ENCODE measurements at places on chromosomes 6 and 20.

GRCh38 chr6:102075539-102075938 lies 682.0 kb downstream of the GRIK2 start:
- no peak for DNase-seq

DNA sequence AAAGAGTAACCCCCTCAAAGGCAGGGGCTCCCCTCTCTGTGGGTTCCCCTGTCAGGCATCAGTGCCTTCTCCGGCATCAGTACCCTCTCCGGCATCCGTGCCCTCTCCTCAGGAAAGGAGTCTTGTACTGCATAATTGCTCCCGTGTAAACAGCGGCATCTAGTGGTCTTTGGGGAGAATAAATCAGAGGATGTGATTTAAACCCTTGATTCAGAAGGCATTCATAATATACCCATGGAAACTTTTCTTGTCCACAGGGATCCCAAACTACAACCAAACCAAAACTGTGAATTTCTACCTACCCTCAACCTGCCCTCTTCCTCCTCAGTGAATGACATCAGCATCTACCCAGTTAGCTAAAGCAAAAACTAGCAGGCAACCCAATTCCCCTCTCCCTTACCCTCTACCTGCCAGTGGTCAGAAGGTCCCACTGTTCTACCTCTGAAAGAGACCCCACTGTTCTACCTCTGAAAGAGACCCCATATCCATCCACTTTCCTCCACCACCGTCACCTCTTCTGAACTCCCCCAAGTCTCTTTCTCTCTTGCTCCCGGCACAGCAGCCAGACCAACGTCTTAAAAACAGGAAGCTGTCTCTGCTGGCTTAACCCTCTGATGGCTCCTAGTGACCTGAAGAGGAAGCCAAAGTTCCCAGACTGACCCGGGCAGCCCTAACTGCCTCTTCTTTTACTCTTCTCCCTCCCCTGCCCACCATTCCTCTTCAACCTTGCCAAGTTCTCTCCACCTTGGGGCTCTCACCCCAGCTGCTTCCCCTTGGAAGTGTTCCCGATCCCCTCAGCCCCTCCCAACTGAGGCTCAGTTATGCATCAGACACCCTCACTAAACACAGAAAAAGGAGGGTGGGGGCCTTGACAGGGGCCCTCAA lies 27.2 kb downstream of the UBE2V1 start:
- DNase-seq: no peak

DNA sequence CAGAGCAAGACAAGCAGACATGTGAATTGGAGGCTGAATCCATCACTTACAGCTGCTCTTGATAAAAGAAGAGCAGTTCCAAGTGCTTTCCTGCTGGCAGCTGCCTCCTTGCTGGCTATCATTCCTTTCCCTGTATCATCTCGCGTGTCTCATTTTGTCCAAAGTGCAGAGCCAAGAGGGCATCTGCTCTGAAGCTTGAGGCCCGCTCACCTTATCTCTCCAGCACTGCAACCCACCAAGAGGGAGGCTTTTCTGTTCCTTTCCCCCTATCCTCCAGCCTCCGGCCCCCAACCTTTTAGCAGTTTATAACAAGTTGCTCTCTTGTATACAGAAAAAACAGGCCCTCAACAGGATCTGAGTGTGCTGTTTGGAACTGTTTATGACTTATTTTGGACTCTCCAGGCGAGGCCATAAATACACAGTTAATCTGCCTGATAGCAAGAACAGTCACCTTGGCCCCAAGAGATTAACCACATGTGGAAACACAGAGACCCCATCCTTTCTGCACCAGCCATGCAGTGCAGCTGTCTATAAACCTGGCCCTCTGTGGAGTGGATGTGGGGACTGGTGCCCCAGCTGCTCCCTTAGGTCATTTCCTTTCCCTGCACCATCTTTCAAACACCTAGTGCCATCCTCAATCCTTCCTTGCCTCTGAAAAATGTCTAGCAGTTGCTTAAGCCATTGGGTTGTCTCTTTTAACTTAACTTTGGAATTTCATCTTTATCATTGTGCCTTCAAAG lies 172.5 kb upstream of the FERMT1 start:
- DNase-seq: no peak

DNA sequence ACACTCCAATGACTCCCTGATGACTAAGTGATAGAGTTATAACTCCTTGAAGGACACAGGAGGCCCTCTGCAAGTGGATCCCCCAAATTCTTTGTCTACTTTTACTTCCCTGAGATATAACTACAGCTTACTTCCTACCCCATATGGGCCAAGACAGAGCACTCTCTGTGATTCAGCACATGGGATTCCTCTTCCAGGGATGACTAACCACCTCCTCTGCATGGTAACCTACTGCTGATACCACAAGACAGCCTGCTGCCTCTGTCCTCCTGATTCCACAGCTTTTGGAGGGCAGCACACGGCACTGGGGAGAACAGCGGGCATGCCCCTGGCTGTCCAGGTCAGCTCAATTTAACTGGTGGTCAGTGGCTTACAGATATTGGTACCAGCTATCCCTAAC lies 675.7 kb upstream of the AGPAT4 start:
- DNase-seq: no peak

- no peak for DNase-seq
Observed at GRCh38 chr6:5995949-5996713, 10.6 kb downstream of the NRN1 start.

- no peak for DNase-seq
Observed at GRCh38 chr6:20154753-20155152, 57.5 kb downstream of the MBOAT1 start.

- DNase-seq: no peak
Observed at GRCh38 chr20:31788578-31788977, 30.6 kb upstream of the MYLK2 start.

- DNase-seq: no peak
Observed at GRCh38 chr6:16759181-16759645, 2.0 kb downstream of the ATXN1 start.

DNA sequence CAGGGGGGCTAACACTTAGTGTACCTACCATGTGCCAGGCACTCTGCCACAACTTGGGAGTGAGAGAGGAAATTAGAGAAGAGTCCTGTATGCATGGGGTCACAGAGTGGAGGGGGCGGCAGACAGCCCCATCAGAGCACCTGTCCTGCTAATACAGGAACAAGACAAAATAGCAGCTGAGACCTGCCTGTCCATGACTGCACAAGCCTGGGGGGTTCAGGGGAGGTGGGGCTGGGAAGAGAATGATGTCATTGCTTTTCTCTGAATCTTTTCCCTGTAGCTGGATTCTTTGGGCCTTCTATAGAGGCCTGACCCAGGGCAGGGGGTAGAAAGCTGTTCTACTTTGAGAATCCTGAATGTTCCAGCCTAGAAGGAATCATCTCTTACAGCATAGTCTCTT lies 37.4 kb downstream of the FOXP4 start:
- no peak for DNase-seq

DNA sequence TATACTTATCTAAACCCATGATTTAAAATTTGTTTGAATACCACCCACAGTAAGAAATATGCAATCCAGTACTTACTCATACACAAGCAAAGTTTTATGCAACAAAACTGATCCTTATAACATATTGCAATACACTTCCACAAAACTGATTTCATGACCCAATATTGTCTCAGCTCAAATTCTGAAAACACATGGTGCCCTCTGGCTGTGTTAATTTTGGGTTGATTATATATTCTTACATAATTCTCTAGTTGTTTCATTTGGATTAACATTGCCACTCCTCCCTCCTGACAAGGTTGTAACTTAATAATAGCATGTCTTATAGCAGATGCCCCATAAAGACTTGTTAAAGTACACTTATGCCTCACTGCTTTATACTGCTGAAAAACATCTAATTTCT lies 73.0 kb upstream of the TULP1 start:
- no peak for DNase-seq

DNA sequence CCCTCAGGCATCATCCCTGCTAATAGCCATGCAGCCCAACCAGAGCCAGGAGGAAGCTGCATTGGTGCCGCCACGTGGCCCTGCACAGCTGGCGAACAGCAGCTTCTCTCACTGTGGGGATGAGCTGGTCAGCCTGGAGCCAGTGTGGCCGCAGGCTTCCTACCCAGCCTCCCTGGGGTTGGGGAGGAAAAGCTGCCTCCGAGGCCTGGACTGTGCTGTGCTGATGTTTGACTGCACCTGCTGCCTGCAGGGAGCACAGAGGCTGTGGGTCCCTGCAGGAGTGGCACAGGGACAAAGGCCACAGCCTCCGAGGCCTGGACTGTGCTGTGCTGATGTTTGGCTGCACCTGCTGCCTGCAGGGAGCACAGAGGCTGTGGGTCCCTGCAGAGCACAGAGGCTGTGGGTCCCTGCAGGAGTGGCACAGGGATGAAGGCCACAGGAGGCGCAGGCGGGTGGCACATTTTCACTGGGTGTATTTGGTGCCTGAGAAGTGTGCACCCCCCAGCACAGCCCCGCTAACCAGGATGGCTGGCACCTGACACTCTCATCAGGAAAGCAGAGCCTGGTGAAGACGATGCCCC lies 83.9 kb downstream of the DLL1 start:
- DNase-seq: no peak

DNA sequence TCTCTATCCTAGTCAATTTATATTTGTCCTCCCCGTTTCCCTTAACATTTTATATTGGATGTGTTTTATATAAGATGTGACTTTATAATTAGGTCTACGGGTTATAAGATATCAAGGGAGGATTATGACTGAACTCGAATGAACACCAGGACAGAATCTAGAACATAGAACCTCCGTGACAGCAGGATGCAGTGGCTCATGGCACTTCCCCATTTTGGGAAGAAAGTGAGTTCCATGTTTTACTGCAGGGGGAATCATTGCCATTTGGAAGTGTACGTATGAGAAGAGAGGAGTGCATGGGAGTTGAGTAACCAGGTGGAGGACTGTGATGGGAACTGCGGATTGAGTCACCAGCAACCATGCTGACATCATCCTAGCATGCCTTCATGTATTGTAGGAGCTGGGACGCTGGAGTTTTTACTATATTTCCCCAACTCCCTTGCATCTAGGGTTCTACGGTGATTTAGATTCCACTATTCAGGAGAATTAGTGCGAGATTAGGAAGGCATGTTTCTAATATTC lies 56.1 kb upstream of the FOXC1 start:
- no peak for DNase-seq

DNA sequence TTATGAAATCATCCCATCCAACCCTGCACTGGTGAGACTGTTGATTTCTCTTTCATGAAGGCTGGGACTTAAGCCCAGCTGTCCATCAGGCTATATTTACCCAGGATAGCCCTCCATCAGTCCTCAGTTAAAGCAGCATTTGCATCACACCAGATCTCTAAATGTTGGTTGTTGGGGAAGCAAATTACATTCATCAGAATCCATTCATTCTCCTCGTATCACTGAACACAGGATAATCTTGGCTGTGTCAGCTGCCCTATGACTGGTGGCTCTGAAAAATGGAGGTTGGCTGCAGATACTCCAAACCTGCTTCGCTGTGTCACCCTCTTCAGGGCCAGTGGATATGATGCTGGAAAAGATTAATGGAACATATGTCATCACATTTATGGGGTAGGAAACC lies 718.3 kb downstream of the KIF16B start:
- DNase-seq: no peak

- no peak for DNase-seq
Observed at GRCh38 chr6:111994791-111995190, 59.1 kb upstream of the CCN6 start.

GRCh38 chr20:48638546-48638945 lies 189.3 kb downstream of the PREX1 start:
- DNase-seq: no peak

GRCh38 chr20:59392736-59393135 lies 92.3 kb downstream of the EDN3 start:
- no peak for DNase-seq

DNA sequence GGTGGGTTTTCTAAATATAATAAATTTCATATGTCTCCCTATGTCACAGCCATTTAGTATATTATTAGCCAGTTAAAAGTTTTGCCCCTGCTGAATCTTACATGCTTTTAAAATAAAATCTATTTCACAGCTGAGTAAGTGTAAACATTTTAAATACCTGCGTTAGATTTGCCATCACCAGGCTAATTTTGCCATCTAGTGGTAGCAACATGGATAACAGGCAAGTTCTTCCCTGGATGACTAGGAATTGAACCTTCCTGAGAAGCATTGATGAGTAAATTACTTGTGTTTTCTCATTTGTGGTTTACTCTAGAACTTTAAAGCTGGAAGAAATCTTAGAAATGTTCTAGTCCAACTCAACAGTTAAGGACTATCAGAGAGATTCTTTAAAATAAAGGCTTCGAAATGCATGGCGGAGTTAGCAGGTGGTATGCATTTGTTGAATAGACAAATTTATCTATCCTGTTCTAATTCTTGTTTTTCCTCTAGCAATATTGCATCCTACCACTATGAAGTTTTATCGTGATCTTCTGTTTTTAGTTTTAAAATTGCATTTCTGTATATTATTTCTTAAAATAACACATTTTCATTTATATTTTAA lies 2.6 kb downstream of the PRSS35 start:
- no peak for DNase-seq

GRCh38 chr6:143362192-143362558 lies 88.3 kb downstream of the ADAT2 start:
- no peak for DNase-seq

- no peak for DNase-seq
Observed at GRCh38 chr6:20893412-20893811, 359.2 kb downstream of the CDKAL1 start.
